NCI-H2029 treated with DMSO at 0.1 percent for 48 hours (cell line): ENCODE measurements at places on chromosomes 3 and 15.

GRCh38 chr3:76383781-76384180 lies 598.4 kb upstream of the ZNF717 start:
- DNase-seq, result no peak

GRCh38 chr3:107847791-107848190 lies 243.0 kb downstream of the CD47 start:
- DNase-seq, result no peak

GRCh38 chr15:40087068-40087810 lies 21.4 kb downstream of the BMF start:
- DNase-seq, result no peak

- DNase-seq, result no peak
Measured at GRCh38 chr3:30843877-30844276, 50.6 kb downstream of the GADL1 start.

DNA sequence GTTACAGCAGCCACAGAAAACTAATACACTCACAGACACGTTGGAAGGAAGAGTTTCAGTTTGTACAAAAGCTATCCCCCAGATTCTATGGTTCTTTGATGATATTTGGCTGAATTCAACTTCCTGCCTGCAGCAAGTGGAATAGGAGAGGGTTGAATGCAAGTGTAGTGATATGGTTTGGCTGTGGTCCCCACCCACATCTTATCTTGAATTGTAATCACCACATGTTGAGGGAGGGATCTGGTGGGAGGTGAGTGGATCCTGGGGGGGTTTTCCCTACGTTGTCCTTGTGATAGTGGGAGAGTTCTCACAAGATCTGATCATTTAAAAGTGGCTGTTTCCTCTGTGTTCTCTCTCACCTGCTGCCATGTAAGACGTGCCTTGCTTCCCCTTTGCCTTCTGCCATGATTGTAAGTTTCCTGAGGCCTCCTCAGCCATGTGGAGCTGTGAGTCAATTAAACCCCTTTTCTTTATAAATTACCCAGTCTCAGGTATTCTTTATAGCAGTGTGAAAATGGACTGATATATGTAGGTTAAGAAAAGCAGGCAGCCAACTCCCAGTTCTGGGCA lies 29.8 kb downstream of the NMNAT3 start:
- no peak for DNase-seq

GRCh38 chr15:90132437-90132836 lies 30.2 kb upstream of the IDH2 start:
- no peak for DNase-seq

- DNase-seq, result no peak
Measured at GRCh38 chr3:48475188-48475587, 28.7 kb downstream of the ATRIP start.

- DNase-seq, result no peak
Measured at GRCh38 chr15:22240986-22241385, 160.7 kb downstream of the OR4M2 start.

GRCh38 chr15:74470631-74471395 lies 9.9 kb upstream of the UBL7 start:
- no peak for DNase-seq

- DNase-seq, result no peak
Measured at GRCh38 chr15:81071120-81071519, 63.0 kb upstream of the CFAP161 start.

- DNase-seq, result no peak
Measured at GRCh38 chr3:49199239-49199899, 28.0 kb downstream of the KLHDC8B start.

- no peak for DNase-seq
Measured at GRCh38 chr3:86938416-86939105, 52.4 kb downstream of the VGLL3 start.

- no peak for DNase-seq
Measured at GRCh38 chr15:41904541-41905005, 10.7 kb upstream of the SPTBN5 start.

- no peak for DNase-seq
Measured at GRCh38 chr3:127387119-127387518, 99.3 kb upstream of the PRR20G start.

DNA sequence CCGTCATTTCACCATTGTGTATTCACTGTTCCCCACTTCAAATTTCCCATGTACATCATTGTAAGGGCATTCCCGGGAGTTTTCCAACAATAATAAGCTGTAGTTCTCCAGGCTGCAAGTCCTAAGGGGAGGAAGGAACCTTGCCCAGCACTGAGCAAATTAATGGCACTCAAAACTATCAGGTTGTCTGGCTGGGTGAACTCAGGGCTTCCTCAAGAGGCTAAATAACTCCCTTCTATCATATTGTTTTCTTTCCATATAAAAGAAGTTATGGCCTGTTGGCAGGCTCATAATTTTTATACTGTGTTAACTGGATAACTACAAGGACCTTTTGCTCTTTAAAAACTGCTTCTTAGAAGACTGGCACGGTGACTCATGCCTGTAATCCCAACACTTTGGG lies 71.4 kb downstream of the SEMA6D start:
- no peak for DNase-seq

DNA sequence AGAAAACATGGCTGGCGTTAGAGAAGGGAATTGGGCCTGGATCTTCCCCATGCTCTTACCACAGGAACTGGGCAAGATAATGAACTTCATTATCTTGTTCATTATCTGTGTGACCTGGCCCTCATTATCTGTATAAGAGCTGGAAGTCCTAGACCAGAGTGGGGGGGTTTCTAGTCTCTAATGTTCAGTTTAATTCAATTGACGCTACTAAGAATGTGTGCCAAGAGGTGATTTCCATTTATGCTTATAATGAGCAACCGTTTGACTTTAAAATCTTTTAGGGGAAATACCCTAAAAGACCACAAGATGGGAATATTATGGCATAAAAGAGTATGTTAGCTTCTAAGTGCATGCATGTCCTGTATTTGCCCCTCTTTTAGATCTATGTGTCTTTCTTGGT lies 59.1 kb upstream of the CSTA start:
- DNase-seq, result no peak

- DNase-seq, result no peak
Measured at GRCh38 chr3:3154879-3155610, 24.4 kb downstream of the CRBN start.
